ENCODE measurements at places on chromosomes 3 and 15. TPM values are rescaled to one million over a fixed set of nuclear protein-coding genes. Genes with fewer than 3 reads are reported as not detected.

IMPG2 gene
- 0.21 TPM for total RNA-seq

CAND2 gene
- 25.9 TPM for total RNA-seq

GP9 gene
- total RNA-seq = not detected

DGKG gene
- total RNA-seq = 16.7 TPM

HMCES gene
- total RNA-seq = 12.0 TPM

- DNase-seq = no peak
Observed at GRCh38 chr3:34180532-34180931, 382.1 kb downstream of the PDCD6IP start.

- no peak for DNase-seq
Observed at GRCh38 chr3:164351131-164351530, 727.2 kb downstream of the SI start.

DNA sequence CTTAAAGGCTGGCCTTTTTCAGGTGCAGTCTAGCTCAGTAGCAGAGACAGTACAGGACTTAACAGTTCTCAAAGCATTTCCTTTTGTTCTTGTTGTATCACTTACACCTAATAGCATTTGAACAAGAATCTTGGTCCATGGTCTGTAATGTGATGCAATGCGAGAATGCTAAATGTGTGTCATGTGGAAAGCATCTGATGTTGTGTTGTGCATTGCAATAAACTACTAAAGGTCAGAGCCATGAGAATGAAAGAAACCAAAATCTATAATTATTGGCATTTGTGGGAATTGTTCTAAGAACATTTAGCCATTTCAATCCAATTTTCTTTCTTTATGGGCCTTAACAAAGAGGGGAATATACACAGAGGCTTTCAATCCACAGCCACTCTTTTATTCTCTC is 324.5 kb upstream of the ROBO2 start:
- DNase-seq = no peak

DNA sequence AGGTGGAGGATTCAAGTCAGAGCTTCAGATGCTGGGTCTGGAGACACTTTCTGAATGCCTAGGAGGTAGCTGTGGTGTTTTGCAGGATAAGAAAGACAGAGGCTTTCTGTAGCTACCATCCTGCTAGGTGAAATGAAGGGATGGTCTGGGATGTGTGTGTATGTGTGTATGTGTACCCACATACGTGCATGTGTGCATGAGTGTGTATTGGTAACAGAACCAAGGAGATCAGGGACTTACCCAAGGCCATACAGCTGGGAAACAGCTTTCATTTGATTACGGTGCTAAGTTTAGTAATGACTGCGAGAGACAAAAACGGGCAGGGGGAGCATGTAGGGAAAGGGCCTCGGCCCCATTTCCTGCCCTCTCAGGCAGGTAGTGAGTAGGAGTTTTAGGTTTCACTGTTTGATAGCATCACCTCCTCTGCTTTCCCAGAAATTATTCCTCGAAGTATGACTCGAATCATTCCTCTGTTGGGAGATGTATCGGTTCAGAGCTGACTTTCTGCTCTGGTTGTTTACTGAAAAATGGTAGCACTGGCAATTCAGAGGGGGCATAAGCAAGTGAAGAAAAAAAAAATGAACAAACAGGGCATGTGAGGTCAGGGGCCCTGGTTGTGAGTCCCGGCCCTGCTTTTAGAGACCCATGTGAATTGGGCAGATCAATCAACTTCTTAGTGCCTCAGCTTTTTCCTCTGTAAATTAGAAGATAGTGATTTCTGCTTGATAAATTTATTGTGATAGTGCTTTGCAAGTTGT is 130.7 kb downstream of the LPP start:
- no peak for DNase-seq

DNA sequence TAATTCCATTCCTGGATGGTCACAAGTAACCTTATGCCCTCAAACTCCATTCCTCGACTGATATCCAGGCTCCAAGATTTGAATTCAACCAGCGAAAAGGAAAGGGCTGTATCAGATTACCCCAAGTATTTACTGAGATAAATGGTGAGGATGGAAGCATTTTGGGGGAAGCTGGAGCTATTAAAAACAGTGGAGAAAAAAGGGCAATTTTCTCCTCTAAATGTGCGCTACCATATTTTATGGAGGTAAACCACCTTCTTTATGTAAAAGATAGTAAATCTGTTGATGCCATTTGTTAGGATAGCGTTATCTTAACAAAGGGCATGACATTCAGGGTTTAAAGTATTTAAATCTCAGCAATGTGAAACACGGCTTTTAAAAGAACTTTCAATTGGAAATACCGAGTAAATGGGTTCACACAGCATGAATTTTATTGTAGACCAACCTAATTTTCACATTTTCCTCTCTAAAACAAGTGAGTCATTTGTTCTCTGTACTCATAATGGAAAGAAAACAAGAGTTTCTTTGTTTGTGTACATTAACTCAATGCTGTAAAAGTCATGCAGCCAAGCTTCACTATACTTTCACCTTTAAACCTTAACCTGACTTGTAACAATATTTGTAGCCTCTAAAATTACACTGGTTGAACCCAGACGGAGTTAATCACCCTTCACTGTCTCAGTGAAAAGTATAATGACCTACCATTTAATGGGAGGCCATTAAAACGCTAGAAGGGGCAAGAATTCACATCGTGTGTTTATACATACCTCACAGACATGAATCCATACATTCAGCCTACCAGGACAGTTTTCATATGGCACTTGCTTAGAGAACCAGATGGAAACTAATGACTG is 773.4 kb downstream of the ROBO1 start:
- DNase-seq = no peak

- no peak for DNase-seq
Observed at GRCh38 chr3:56919137-56919796, 117.5 kb upstream of the ARHGEF3 start.

DNA sequence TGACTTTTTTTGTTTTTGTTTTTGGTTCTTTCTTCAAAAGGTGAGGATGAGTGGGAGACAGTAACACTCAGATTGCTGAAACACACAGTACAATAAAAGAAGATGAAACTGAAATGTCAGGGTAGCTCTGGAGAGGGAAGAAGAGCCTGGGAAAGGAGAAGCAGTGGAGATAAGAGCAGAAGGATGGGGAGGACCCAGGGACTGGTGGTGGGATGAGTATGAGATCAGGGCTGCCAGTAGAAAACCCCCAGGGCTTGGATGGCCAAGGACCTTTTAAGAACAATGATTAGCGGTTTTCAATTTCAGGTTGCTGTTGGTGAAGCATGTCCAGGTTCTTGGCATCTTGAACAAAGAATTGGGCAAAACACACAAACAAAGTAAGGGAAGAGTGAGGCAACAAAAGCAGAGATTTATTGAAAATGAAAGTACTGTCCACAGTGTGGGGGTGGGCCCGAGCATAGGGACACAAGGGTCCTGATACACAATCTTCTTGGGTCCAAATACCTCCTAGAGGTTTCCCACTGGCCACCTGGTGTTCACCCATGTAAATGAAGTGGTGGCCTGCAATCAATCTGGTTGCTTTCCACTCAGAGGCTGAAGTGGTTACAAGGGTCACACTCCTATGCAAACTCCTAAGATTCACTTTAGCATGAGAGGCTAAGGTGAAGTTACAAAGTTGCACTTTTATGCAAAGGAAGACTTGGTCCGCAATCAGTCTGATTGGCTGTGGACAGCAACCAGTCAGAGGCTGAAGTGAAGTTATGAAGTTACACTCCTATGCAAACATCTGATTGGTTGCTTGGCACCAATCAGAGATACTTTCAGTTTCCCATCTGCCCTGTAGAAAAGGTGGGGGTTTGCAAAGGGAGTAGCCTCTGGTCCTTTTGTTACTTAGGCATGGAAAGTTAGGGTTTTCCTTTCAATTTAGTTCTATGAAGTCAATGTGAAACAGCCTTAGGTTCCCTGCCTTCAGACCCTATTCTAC is 26.1 kb upstream of the MFSD1 start:
- DNase-seq = no peak

DNA sequence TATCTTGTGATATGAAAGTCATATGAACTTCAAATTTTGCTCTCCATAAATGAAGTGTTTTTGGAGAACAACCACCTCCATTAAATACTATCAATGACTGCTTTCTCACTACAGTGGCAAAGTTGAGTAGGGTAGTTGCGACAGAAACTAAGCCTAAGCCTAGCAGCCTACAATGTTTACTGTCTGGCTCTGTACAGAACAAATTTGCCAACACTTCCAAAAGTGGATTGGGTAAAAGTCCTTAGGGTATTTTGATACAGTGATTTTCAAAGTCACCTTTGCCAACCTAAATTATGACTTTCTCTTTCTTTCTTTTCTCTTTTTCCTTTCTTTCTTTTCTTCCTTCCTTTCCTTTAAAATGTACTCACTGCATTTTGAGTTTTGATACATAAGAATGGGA is 142.6 kb downstream of the PLCL2 start:
- no peak for DNase-seq

- no peak for DNase-seq
Observed at GRCh38 chr3:133383175-133383574, 16.7 kb upstream of the BFSP2 start.

Data from thoracic aorta (tissue), 2 donors.